Mesenchymal stem cell (in vitro differentiated cells and primary cell): ENCODE measurements at places on chromosomes 3 and 15.

- peak; percentile 89 for DNase-seq
Observed at GRCh38 chr15:33278816-33279612, 31.8 kb upstream of the RYR3 start.

DNA sequence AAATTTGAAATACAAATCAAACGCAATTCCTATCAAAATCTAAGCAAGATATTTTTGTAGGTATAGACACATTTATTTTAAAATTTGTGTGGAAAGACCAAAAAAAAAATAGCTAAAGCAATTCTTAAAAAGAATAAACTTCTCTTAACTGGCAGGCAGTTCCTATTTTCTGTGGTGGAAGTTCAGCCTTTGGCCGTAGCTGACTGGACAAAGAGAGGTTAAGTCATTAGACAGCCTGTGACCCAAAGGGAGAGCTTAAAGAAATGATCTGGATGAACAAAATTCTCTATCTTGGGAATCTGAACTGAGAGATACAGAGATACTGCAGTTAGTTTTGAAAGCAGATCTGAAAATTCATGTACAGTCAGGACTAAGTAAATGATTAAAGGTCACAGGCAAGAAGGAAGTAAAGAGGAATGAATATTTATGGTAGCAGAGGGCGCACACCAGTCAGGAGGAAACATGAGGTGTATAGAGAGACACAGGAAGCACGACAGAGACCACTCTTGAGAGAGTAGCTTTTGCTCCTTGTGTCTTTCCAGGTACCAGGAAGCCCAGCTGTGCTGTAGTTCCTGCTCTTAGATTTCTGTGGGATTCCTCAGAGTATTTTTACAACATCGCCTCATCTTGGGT, 57.5 kb downstream of the TPRG1 start:
- DNase-seq: no peak

- peak; percentile 40 for DNase-seq
Observed at GRCh38 chr3:133570937-133571320, 2.6 kb upstream of the CDV3 start.

DNA sequence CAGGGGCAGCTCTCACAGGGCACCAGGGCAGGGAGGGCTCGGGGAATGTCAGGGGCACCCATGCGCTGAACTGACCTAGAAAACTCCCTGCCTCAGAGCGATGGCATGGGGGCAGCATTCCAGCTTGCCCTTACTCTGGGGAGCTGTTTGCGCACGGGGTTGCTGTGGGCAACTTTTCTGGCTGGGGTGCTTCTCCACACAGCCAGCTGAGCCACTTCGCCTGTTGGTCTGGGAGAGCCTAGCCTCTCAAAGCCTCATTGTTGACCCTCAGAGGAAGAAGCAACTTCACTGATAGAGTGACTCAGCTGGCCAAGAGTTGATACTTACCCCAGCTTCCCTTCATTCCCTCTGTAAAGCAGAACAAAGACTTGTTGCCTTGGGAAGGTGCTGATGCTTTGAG, 42.6 kb upstream of the MRPS22 start:
- peak; percentile 50 for DNase-seq

- no peak for DNase-seq
Observed at GRCh38 chr3:37680401-37680800, 181.3 kb upstream of the CTDSPL start.

GRCh38 chr3:112013058-112013783, 14.5 kb downstream of the TAGLN3 start:
- peak; percentile 82 for DNase-seq
